G401 (cell line): ENCODE measurements at places on chromosomes 12 and 14.

DNA sequence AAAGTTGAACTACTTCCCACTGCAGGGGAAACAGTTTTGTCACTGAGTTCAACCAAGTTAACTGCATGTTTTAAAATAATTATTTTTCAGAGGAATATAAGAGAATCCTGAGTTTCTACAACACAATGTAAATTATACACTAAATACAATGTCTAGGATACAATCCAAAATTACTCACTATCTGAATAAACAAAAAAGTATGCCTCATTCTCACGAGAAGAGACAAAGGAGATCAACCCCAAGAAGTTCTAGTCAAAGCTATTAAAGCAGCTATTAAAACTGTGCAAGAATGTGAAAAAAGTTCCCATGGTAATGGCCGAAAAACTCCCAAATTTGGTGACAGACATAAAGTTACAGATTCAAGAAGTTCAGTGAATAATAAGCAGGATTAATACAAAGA is 8.8 kb upstream of the KCNK13 start:
- DNase-seq, result no peak

- DNase-seq, result peak; percentile 7
Measured at GRCh38 chr14:63039866-63040265, 5.4 kb downstream of the KCNH5 start.

- no peak for DNase-seq
Measured at GRCh38 chr12:104505095-104505818, 48.5 kb downstream of the CHST11 start.

DNA sequence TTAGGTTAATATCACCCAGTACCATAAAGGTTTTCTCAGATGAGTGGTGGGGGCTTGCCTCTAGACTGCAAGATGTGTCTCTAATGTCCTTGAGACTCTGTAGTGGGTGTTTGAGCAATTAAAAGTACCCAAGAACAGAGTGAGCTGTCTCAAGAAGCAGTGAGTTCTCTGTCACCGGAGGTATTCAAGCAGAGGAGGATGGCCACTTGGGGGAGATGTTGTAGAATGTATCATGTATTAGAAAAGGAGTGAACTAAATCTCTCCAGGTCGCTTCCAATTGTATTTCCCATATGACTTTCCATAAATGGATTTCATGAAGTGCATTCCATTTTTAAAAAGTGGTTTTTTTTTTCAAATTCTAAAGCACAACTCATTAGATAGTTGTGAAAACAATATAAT is 35.0 kb downstream of the SLC17A8 start:
- no peak for DNase-seq

DNA sequence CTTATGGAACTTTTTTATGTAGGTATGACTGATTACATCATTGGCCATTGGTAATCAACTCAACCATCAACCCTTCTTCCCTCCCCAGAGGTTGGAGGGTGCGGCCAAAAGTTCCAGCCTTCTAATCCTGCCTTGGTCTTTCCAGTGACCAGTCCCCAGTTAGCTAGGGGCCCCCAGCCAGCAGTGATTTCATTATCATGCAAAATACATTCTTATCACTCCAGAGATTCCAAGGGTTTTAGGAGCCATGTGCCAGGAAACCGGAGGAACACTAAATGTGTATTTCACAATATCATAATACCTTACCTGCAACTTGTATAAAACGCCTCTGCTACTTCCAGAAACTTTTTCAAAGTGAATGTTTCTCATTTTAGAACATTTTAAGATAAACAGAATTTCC is 181.5 kb upstream of the PELI2 start:
- DNase-seq, result no peak

DNA sequence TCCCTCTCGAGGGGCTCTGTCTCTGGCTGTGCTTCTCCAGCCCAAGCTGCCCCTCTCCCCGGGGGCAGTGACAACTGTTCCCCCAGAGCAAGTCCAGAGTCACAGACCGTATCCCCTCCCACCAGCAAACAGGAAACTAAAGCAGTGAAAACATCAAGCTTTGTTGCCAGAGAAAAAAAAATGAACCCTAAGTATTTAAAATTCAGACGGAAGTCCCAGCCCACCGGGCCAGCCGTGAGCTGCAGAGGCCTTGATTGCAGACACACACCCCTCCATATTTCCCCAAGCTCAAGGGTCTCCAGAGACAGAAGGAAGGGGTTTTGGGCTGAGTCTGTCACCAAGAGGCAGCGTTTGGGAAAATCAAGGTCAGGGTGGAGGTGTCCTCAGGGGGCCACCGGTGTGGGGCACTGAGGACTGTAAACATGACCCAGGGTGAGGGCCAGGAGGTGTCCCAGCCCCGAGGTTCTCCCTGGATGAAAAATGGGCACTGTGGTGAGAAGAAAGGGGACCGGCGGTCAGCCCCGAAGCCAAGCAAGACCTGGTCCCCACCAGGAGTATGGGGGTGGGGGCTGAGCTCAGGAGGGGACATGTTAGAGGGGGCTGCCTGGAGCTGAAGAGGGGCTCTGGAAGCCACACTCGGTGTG is 7.7 kb downstream of the PHETA1 start:
- DNase-seq, result no peak

DNA sequence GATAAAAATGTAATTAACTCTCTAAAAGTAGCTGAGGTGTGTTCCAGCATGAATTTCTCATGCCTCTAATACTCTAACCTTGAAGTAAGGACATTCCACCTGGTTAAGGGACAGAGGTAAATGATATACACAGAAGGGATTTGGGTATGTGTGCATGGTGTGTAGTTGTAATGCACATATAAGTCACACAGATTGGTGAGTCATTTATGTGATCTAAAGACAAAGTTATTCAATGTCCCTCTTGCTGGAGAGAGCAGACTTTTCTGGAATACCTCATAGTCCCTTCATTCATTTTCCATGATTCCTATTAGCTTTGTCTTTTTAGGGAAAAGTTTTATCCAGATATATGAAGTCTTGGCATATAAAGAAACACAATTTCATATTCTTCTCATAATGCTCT is 234.9 kb downstream of the SNAPC1 start:
- no peak for DNase-seq

DNA sequence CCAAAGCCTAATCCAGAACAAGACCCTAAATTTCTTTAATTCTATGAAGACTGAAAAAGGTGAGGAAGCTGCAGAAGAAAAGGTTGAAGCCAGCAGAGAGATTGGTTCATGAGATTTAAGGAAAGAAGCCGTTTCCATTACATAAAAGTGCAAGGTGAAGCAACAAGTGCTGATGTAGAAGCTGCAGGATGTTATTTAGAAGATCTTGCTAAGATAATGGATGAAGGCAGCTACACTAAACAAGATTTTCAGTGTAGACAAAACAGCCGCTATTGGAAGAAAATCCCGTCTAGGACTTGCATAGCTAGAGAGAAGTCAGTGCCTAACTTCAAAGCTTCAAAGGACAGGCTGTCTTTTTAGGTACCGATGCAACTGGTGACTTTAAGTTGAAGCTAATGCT is 65.4 kb upstream of the AMIGO2 start:
- no peak for DNase-seq

- peak; percentile 37 for DNase-seq
Measured at GRCh38 chr12:10331642-10332239, 24.1 kb downstream of the KLRD1 start.

GRCh38 chr14:51774209-51774608 is 86.2 kb upstream of the GNG2 start:
- no peak for DNase-seq

- DNase-seq, result no peak
Measured at GRCh38 chr14:63512861-63513260, 30.3 kb downstream of the PPP2R5E start.

- peak; percentile 52 for DNase-seq
Measured at GRCh38 chr12:120439646-120440247, 1.8 kb downstream of the COX6A1 start.

- no peak for DNase-seq
Measured at GRCh38 chr12:16325426-16325825, 22.0 kb upstream of the MGST1 start.

GRCh38 chr12:30357766-30358490 is 337.7 kb downstream of the IPO8 start:
- DNase-seq, result no peak

GRCh38 chr14:50744231-50744630 is 76.1 kb upstream of the SAV1 start:
- DNase-seq, result no peak

DNA sequence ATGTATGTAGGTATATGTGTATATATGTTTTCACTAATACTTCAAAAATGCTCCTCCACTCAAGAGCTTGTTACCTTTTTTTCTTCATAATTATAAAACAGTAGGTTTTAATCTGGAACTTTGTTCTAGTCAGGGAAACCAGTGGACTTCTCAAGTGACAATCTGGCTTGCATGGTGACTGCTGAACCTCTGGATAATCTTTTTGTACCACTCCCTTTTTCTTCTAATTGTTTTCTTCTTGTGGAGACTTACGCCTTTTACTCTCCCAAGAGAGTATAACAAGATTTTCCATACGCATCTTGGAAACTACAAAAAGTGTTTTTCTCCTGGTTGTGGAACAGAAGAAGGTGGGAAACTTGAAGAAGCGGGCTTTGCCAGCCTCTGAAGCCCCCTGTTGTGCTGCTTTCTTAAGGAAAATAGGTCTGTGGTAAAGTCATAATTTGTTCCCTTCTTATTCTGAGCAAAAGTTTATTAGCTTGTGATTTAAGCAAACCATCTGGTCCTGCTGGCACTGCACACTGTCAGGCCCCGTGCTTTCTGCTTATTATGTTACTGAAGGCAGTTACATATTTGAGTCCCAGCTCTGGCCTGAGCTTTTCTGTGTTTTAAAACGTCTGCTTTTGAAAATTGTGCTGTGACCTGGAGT is 291.8 kb downstream of the ERC1 start:
- peak; percentile 86 for DNase-seq

GRCh38 chr12:108664338-108665258 is 30.9 kb upstream of the SELPLG start:
- peak; percentile 93 for DNase-seq

- no peak for DNase-seq
Measured at GRCh38 chr12:119673634-119674033, 5.7 kb downstream of the PRKAB1 start.

DNA sequence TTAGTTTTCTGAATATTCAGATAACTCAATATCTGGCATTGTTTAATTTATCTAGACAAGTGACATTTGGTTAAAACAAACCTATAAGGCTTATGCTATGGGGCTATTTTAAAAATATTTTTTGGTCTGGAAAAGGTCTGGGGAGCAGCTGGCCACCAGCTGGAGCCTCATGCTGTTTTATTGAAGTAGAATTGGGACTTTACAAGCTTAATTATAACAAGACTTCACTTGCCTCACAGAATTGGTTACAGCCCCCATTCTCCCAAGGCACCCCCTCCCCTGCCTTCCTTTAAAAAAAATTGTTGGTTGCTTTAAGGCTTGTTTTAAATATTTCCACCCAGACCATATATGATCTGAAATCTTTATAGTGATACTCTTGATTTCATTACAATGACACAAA is 453.9 kb downstream of the ADAMTS20 start:
- DNase-seq, result no peak

DNA sequence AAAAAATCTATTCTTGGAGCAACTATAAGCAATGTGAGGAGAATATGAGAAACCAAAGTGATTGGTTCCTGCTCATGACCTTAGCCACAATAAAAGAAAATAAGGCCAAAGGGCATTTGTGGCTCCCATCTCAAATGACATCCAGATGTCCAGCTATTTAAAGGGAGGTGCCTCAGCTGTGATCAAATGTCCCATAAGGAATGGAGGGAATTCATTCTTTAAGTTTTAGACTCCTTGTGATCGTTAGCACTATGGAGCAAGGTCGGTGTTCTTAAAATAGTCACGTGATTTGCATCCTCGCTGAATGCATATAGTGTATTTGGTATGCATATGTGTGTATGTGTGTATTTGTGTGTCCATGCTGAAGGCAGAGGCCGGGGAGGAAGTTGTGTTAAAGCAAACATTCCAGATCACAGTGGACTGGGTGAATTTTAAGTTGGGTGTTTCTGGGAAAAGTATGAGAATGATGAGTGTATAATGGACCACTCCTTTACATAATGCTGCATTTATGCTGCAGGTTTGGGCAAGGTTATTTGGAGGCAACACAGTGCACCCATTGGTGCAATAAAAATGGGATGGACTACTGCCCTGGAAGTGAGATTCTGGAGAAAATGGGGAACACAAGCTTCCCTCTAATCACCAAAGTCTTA is 5.6 kb upstream of the E2F7 start:
- no peak for DNase-seq

GRCh38 chr14:56647493-56647892 is 67.9 kb downstream of the TMEM260 start:
- DNase-seq, result no peak

GRCh38 chr12:109578330-109578927 is 4.8 kb downstream of the MVK start:
- no peak for DNase-seq

- DNase-seq, result no peak
Measured at GRCh38 chr12:243381-243780, 19.3 kb downstream of the SLC6A13 start.

- DNase-seq, result peak; percentile 100
Measured at GRCh38 chr12:62834406-62834805, 100.5 kb downstream of the PPM1H start.

GRCh38 chr12:96989916-96990315 is 82.9 kb downstream of the NEDD1 start:
- no peak for DNase-seq

GRCh38 chr12:113805673-113806072 is 160.5 kb downstream of the RBM19 start:
- DNase-seq, result no peak

DNA sequence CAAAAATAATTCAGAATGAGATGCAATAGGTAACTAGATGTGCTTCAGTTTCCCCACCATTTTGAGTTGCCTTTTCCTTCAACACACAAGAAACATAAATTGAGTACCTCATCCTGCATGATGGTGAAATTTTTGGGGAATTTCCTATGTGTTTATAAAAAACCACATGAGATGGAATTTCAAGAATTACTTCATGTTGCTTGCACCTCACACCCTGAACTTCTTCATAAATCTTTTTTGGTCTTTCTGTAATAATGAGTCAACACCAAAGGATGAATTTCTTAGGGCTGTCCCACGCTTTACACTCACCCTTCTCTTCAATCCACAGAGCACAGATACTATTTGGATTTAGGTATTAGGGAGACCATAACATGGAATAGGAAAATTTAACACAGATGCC is 22.6 kb upstream of the LUM start:
- DNase-seq, result no peak

DNA sequence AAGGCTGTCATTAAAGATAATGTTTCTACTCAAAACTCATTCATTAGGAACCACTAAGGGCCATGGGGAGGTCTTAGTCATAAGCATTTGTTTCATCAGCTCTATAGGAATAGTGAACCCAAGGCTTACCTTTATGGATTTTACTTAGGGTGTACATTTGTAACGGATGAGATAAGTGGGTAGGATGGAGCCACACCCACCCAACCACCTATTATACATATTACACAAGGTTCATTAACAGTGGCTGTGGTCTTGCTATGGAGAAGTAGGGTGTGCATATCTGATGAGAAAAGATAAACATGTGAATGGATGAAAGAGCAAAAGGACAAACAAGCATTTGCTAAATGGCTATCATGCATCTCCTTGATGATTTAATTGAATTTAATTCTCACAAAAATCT is 39.6 kb upstream of the ITPR2 start:
- no peak for DNase-seq
